NT2/D1 (cell line): ENCODE measurements at places on chromosomes 12 and 14.

- no peak for DNase-seq
These were observed 56.8 kb downstream of the SLC8B1 start for GRCh38 chr12:113278141-113278540.

- no peak for DNase-seq
These were observed 6.4 kb downstream of the APOLD1 start for GRCh38 chr12:12791756-12792369.

- DNase-seq = peak; percentile 36
These were observed 34.3 kb upstream of the TTC7B start for GRCh38 chr14:90850487-90850886.

DNA sequence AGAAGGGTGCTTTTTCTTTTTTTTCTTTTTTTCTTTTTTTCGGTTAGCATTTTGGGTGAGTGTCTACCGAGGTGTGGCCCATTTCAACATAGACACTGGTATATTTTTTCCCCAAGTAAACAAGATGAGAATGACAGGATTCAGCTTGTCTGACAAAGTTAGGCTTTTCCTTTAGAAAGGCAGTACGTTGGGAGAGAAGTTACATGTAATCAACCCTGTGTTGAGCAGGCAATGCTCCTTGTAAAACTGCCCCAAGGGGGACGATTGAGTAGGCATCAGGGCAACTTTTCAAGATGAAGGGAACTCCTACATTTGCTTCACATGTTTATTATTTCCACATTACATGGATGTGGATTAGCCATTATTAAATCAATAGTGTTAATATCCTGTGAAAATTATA lies 1.7 kb downstream of the EMP1 start:
- no peak for DNase-seq

GRCh38 chr12:123078120-123078465 lies 72.8 kb downstream of the PITPNM2 start:
- DNase-seq = no peak

DNA sequence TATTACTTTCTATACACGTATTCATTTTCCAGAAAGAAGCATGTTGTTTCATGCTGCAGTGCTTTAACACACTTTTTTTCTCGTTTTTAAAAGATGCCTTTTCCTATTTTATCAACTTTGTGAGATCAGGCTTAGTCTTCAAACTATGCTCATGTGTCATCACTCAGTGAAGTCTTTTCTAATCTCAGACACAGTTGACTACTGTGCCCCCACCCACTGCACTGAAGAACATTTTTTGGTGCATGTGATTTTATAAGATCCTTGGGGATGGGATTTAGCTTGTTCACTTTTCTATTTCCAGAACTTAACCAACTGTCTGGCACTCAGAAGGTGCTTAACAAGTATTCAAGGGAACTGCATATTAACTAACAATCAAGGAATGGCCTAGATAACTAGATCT lies 85.5 kb downstream of the CDK17 start:
- DNase-seq = no peak

DNA sequence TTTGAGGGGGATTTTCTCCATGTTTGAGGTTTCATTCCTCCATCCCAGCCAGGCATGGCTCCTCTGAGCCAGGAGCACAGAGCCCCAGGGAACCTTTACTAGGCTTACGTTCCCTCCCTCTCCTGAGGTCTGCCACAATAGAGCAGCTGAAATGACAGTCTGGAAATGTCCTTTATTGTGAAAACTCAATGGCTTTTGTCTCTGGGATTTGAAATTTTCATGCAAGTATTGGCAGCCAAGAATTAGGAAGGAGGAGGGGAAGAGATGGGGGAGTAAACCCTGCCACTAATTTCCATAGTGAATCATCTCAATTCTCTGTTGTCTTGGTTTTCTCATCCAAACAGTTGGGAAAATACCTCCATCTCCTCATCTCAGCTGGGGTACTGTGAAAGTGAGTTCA lies 2.6 kb upstream of the PLEKHG3 start:
- DNase-seq = no peak
